Stimulated activated CD4-positive, alpha-beta T cell treated with anti-CD3 and anti-CD28 coated beads, Interleukin-15, amount 100 ng/mL, for 48 hours (primary cell): ENCODE measurements at places on chromosomes 2 and 18.

DNA sequence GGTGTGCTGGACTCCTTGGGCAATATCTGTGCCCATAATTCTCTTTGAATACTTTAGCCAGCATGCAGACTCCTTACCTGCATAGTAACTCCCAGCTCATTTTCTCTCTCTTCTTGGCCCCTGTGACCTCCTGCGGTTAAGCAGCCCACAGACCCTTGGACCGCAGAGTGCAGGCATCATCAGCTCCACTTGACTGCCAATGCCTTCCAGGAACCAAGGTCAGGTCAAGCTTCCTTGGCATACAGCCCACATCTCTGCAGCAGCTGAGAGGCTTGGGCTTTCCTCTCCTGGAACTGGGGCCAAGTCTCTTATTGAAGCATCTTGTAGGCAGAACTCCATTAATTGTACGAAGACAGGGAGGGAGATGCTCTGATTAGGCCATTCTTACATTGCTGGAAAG is 130.1 kb upstream of the PIEZO2 start:
- no peak for DNase-seq

- no peak for DNase-seq
Observed at GRCh38 chr2:230069402-230069801, 678 bp upstream of the SLC16A14 start.

DNA sequence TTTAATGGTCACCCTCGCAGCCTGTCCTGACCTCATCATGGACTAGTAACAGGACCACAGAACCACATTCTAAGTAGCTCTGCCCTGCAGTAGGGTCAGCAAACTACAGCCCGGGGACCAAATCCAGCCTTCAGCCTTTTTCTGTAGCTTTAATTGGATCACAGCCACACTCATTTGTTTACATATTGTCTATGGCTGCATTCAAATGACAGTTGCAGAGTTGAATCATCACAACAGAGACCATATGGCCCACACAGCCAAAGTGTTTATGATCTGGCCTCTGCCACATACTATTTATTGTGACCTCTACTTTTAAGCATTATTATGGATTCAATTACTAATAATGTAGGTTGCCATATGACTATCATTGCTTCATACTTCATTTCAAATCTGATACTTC is 47.7 kb downstream of the MAP3K19 start:
- no peak for DNase-seq

GRCh38 chr18:24530630-24531111 is 70.2 kb downstream of the HRH4 start:
- no peak for DNase-seq

- peak; percentile 58 for DNase-seq
Observed at GRCh38 chr2:8488001-8488738, 193.7 kb upstream of the ID2 start.
